ENCODE measurements at places on chromosomes 3 and 15.

DNA sequence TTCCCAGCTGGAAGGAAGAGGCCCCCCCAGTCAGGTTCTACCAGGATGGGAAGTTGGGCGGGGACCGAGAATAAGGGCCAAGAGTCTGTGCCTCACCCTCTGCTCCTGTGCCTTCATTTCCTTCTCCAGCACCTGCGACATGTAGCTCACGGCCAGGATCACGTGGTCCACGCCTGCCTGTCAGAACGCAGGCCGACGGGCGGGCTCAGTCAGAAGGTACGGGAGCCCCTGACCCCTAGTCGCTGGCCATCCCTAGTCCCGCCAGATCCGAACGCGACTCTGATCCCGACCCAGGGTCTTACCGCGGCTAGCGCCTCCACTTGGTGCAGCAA is 489 bp downstream of the GMPPB start:
- peak; percentile 5 for DNase-seq

GRCh38 chr3:42501681-42502428 is 588 bp upstream of the VIPR1 start:
- DNase-seq: peak; percentile 28

- DNase-seq: no peak
Measured at GRCh38 chr15:38228618-38229017, 24.0 kb upstream of the SPRED1 start.

DNA sequence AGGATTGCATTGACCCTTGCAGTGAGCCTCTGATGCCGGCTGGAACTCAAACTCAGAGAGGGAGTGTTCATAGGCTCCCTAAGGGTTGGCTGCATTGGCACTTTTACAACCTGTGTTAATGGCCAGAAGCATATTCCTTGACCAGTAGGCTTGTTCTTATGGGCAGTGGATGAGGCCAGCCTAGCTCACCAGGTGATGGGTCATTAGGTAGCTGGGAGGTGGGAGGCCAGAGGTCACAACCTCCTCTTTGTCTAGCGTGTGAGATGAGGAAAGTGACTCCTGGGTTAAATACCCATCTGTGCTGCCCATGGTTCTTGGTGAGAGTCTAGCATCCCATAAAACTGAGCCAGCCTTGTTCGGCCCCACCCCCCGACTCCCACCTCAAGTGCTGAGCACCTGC is 275.7 kb upstream of the CTNNB1 start:
- DNase-seq: no peak

DNA sequence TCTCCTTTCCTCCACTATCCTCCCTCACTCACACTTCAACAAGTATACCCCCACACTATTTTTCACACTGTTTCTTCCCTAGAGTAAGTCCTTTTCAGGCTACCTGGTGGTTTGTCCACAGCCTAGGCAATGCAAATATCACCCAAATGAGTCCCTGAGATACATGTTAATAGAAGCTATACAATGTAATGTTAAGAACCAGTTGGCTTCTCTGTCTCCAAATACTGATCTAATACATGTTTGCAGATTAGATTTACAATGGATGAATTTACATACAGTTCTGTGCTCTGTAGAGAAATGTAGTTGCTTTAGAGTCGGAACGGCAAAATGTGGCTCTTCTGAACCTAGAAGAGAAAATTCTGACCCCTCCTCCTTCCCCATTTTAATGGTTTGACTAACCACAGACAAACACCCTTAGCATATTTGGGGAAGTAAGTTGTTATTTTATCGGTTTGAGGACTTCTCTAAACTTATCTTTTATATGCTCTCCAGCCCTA is 63.6 kb upstream of the MBNL1 start:
- no peak for DNase-seq

DNA sequence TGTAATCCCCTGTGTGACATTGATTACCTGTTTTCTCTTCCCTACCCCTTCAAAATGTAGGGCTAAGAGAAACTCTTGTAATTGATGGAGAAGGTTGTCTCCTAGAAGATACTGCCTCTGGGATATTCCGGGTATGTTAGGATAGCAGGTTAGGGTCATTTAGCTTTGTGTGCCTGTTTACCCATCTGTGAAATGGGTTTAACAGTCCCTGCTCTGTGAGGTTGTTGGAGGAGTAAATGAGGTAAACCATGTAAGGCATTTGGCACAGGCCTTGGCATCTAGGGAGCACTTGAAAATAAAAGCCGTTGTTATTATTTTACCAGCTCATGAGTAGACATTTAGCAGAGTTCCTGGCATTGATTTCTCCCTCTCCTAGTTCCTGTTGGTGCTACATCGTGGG is 16.4 kb downstream of the PTPRG start:
- DNase-seq: no peak

DNA sequence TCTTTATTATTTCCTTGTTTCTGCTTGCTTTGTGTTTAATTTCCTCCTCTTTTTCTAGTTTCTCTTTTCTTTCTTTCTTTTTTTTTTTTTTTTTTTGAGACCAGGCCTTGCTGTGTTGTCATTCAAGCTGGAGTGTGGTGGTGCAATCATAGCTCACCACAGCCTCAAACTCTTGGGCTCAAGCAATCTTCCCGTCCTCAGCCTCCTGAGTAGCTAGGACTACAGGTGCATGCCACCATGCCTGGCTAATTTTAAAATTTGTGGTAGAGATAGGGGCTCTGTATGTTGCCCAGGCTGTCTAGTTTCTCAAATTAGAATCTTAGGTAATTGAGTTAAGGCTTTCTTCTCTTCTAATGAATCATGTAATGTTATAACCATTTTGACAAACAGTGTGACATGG is 22.4 kb downstream of the SLMAP start:
- DNase-seq: no peak

- no peak for DNase-seq
Measured at GRCh38 chr3:116155841-116156240, 289.4 kb downstream of the LSAMP start.

- DNase-seq: no peak
Measured at GRCh38 chr3:38650248-38650951, 913 bp upstream of the SCN5A start.

DNA sequence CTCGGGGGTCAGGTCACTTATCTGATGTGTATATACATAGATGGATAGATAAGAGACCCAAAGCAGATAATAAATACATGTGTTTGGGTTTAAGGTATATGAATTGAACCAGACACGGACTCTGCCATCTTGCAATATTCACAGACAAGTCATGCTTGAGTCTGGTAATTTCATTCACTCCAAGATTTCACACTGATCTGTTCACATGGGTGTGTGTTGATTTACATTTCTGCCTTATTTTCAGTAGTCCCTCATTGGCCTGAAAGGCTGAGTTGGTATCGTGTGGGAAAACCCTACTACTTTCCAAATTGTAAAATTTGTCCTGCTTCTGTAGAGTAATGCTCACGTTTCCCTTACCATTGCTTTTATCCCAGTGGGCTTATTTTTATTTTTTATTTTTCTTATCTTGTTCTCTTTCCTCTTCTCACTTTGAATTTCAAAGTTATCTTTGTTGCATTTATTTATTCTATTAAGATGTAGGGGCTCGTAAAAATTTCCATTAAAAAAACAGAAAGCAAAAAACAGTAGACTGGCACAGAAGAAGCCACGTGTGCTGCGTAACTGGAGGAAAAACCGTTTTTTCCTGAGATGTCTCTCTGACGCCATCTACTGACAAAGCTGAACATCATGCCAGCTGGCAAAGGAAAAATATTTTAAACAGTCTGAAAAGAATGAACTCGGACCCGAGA is 10.8 kb upstream of the MFSD1 start:
- DNase-seq: peak; percentile 88

- peak; percentile 28 for DNase-seq
Measured at GRCh38 chr3:50189274-50189673, 2.1 kb upstream of the GNAT1 start.

GRCh38 chr3:97901313-97902248 is 70.7 kb downstream of the RIOX2 start:
- DNase-seq: no peak

DNA sequence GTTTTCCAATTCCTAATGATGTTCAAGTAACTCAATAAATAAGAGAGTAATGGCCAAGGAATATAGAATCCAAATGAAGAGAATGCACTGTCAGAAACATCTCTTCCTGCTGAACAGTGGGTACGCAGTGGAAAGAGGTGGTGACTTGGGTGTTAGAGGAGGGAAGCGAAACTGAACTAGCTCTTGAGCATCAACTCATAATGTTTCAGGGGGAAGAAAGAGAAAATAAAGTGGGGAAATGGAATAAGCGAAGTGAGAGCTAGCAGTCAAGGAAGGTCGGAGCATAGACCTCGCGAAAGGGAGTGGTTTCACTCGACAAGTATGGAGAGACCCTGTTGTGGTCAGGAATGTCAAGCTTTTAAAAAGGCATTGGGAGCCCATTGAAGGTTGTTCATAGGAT is 309.5 kb downstream of the GAP43 start:
- no peak for DNase-seq

DNA sequence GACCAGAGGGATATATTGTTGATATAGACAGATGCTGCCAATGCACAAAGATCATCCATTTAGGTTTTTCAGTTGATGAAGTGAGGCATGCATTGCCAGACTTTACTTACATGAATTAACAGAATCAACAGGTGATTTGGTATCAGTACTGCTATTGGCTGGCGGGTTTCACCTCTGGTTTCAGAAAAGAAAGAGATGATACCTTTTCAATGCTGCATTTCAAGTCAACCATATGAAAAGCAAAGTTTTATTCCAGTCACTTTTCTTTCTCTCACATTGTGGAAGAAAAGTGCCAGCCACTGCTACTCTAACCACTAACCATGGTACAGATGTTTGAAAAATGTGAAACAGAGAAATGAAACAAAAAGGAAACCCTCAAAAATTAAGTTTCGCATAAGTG is 289.1 kb downstream of the TIGIT start:
- DNase-seq: no peak

DNA sequence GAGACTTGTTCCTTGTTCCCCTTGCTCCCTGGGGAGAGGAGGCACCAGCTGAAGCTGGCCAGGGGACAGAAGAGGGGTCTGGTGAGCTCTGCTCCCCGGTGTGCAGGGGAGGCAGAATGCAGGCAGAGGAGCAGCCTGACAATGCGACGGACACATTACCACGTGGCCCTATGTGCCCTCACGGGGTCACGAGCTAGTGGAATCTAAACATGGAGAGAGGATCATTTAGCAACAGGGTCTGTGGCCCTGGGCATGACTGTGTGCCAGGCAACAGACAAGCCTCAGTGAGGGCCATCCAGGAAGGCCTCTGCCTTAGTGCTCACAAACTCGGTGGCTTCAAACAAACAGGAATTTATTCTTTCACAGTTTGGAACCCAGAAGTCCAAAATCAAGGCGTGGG is 8.5 kb upstream of the MUC4 start:
- DNase-seq: no peak

GRCh38 chr3:47348411-47349154 is 32.2 kb upstream of the PTPN23 start:
- DNase-seq: no peak

GRCh38 chr3:58743296-58743695 is 76.7 kb upstream of the FAM3D start:
- DNase-seq: no peak

DNA sequence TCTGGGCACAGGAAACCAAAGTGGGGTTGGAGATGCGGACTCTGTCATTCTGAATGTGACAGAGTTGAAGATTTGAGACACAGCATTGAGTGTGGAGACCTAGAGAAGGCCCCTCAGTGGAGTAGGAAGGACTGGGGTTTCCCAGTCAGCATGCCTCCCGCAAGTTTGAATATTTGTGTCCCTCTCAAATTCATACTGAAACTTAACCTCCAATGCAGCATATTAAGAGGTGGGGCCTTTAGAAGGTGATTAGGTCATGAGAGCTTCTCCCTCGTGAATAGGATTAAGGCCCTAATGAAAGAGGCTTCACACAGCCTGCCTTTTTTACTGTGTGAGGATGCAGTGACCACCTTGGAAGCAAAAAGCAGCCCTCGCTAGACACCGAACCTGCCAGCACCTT is 8.0 kb downstream of the HDDC3 start:
- DNase-seq: no peak

GRCh38 chr15:93852761-93853160 is 378.6 kb upstream of the MCTP2 start:
- DNase-seq: no peak

DNA sequence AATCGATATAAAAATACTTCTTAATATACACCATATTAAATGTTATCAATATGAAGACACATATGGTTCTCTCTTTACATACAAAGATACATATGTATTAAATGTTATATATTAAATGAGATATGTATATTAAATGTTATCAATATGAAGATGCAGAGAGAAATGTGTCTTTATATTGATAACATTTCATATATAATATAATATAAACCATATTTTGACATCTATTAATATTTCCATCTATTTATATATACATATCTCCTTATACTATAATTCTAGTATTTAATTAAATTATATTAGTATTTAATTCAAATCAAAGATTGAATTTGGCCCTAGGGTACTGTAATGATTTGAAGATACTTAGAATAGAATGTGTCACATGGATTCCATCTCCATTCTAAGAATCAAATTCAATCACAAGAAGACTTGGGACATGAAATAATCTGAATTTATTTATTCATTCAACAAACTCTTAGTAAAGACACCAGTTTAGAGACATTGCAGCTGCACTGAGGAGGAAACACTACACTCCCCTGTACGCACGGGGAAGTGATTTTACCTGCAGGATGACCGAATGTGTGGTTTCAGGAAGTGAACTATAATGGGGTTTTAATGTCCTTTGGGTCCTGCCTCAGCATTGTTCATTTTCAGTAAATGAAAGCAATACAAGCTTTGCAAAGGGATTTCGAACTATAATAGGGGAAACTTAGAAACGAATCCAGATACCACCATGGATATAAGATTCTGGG is 365.1 kb downstream of the MECOM start:
- DNase-seq: no peak

GRCh38 chr3:66198437-66199088 is 22.2 kb upstream of the SLC25A26 start:
- no peak for DNase-seq

DNA sequence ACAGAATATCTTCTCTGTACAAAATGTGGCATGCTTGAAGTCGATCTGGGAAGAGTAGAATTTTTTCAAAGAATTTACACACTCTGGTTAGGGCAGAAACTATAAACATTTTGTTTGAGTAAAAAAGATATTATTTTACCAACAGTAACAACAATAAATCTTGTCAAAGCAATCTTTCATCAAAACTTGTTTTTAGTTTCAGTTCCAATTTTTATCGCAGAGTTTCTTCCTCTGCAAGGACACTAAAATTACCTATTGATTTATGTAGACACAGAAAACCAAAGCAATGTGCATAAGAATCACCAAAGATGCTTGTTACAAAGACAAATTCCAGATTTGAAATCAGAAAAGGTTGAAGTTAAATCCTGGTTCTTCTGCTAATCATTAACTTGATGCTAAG is 61.9 kb downstream of the CGGBP1 start:
- no peak for DNase-seq

Measured in NCI-H1105 treated with DMSO at 0.1 percent for 48 hours (cell line).